SJSA1 (cell line): ENCODE measurements at places on chromosomes 1 and 21.

DNA sequence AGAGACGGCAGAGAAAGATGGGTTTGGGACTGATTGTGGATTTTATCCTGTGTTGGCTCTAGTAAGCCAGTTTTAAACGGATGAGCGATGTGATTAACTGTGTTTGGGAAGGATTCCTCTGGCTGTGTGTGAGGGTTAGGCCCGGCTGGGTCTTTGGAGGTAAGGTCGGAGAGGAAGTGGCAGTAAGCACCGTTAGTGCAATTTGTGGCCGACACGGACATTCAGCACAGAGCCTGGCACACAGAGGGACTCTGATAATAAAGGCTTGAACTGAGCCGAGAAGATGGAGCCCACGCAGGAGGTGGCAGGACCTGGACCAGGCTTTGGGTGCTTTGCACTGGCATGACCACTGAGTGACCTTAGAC is 1.3 kb downstream of the MTFR1L start:
- peaks cover 33% of the 10 kb centered on the region for H3K36me3 ChIP-seq
- H3K4me1 ChIP-seq: peaks cover 24% of the 10 kb centered on the region
- H3K27me3 ChIP-seq: no peaks in the 10 kb centered on the region
- H3K4me3 ChIP-seq: peak overlapping the region; percentile 84

- H3K36me3 ChIP-seq: no peaks in the 10 kb centered on the region
- no peak overlapping the region for H3K27ac ChIP-seq
- DNase-seq: no peak
- H3K4me3 ChIP-seq: no peak overlapping the region
These were observed 113.4 kb downstream of the MAB21L3 start for GRCh38 chr1:116224561-116224960.

DNA sequence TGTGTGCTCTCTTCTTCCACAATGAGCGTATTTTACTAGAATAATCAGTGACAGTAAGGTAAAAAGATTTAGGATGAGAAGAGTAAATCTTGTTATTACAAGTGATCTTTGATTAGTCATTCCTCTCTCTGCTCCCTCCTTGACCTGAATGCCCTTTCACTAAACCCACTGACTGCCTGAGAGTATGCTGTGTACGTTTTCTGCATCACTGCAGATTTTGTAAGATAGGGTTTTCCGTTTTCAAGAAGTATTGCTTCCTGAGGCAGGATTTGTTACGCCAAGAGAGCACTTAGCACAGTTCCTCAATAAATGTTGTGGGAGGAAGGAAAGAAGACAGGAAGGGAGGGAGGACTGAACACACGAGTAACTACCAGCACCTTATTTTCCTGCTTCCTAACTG is 7.7 kb upstream of the LAMB3 start:
- no peaks in the 10 kb centered on the region for H3K27me3 ChIP-seq
- no peak overlapping the region for H3K27ac ChIP-seq
- no peaks in the 10 kb centered on the region for H3K36me3 ChIP-seq
- H3K4me1 ChIP-seq: peaks cover 29% of the 10 kb centered on the region
- no peak for DNase-seq
- H3K4me3 ChIP-seq: no peak overlapping the region

DNA sequence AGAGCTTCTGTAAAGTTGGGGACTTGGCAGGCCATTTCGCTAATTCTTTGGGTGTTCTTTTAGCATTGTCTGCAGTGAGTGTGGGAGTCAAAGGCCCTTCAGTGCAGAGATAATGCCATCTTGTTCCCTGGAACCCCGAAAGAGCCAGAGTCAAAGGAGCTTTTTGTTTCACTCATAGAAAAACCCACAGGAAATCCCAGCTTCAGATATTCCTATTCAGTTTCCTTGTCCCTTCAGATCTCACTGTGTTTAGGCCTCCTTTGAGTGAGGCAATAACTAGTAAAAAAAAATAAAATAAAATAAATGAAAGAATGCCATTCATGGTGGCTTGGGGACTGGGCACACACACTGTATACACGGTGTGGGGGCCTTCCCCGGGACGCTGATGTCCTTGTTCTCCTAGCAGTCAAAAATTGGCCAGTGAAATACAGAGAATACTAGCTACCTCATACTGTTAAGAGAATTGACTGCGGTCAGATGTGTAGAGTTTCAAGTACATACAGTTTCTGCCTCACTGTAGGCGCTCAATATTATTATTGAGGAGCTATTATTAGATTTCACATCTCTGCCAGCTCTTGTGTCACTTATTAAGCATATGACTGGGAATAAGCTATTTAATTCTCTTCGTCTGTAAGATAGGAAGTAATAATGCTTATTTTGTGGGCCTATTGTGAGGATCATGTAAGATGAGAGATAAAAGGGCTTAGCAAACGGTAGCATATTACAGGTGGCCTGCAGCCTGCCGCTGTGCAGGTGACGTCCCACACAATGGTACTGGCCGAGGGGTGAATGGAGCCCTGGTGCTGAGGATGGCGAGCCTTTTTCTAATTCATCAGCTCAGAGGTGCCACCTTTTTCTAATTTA is 16.7 kb downstream of the DISC1 start:
- H3K4me1 ChIP-seq: no peaks in the 10 kb centered on the region
- H3K27ac ChIP-seq: no peak overlapping the region
- H3K36me3 ChIP-seq: no peaks in the 10 kb centered on the region
- no peaks in the 10 kb centered on the region for H3K27me3 ChIP-seq
- DNase-seq: no peak

- H3K4me1 ChIP-seq: no peaks in the 10 kb centered on the region
- H3K27me3 ChIP-seq: no peaks in the 10 kb centered on the region
- H3K36me3 ChIP-seq: peaks cover 89% of the 10 kb centered on the region
- no peak for DNase-seq
- H3K27ac ChIP-seq: no peak overlapping the region
- H3K4me3 ChIP-seq: no peak overlapping the region
These were observed 15.9 kb upstream of the OLFML3 start for GRCh38 chr1:113963281-113963906.

DNA sequence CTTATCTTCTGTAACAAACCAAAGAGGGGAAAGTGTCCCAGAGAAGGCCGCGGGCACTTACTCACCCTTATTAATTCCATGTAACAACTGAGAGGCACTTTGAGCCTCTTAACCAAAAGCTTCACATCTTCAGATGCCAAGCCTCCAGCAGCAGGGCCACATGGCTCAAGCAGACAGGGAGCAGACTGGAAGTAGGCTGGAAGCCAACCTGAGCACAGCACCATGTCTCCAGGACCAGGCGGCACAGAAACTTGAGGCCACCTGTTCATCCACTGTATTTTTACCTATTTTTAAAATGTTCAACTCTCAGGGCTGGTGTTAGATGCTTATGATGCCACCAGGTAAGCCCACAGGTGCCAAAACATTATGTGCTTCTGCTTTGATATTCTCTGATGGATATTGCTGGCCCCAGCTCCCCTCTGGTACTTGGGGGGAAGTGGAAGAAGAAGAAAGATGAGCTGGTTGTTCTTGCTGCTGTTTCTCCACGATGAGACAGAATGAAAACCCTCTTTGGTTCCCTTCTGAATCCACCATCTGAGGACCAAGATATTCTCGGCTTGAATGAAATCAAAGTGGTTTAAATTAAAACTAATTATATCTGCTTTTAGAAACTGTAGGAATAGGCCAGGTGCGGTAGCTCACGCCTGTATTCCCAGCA is 30.6 kb upstream of the SDE2 start:
- no peak overlapping the region for H3K27ac ChIP-seq
- H3K4me1 ChIP-seq: no peaks in the 10 kb centered on the region
- no peaks in the 10 kb centered on the region for H3K27me3 ChIP-seq
- DNase-seq: no peak

DNA sequence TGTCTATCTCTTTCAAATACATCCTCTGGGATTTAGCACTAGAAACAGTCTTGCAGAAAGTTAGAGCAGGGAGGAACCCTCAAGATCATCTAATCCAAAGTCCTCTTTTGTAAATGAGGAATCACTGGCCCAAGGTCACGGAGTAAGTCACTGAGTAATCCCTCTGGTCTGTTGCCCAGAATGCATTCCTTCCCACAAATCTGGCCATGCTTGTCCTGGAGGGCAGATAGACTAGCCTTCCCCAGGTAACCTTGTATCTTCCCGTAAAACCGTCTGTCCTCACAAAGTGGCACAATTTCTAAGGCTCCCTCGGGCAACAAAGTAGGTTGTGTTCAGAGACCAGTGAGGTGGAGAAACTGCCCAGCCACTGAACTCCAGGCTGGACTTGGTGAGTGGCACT is 46.2 kb downstream of the DDR2 start:
- H3K27me3 ChIP-seq: no peaks in the 10 kb centered on the region
- peaks cover 17% of the 10 kb centered on the region for H3K36me3 ChIP-seq
- peaks cover 56% of the 10 kb centered on the region for H3K4me1 ChIP-seq
- DNase-seq: no peak
- H3K4me3 ChIP-seq: no peak overlapping the region
- H3K27ac ChIP-seq: no peak overlapping the region

DNA sequence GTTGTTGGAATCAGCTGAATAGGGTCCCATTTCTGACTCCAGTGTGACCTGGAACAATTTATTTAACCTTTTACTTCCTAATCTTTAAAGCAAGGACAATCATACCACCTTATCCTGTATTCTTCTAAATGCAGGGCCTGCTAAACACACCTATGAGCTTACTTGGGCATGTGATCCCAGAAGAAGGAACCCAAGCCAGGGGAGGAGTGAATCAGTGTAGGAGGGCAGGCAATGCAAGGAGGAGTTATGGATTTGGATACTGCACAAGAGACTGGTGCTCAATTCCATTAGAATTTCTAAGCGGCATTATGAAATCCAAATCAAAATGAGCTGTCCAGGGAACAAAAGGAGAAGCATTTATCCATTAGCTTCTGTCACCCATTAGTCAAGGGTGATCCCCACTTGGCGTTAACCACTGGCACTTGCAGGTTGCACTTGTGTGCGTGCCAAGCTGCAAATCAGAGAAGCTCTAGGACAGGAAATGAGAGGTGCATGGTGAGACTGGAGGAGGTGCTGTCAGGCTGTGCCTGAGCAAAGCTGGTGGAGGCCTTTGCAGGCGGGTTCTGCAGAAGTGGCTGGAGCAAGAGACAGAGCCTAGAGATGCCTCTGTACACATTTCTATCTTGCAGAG is 297.2 kb upstream of the PLXNA2 start:
- no peak overlapping the region for H3K4me3 ChIP-seq
- H3K36me3 ChIP-seq: no peaks in the 10 kb centered on the region
- peaks cover 1% of the 10 kb centered on the region for H3K4me1 ChIP-seq
- no peaks in the 10 kb centered on the region for H3K27me3 ChIP-seq

DNA sequence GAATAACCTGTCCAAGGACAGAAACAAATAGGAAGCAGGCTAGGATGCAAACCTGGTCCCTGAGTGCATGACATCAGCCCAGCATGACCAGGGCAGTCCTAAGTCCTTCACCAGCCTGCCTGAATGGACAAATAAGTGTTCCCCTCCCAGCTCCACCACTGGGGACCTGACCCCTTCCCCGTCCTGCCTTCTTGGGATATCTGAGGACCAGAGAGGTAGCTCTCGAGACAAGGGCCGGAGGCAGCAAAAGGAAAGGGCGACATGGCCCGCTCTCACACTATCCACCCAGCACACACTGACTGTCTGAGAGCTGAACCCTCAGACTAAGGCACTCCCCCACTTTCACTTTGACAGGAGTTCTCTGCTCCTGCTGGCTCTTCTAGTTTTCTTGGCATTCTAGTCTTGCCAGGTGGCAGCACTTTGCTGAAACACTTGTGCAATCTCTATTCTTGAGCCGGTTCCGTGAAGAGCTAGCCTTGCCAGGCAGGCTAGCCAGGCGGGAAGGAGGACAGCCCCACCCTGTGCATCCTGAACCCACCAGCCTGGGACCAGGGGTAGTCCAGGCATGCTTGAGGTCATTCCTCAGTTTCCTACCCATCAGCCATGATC is 251.1 kb upstream of the RAB4A start:
- no peak overlapping the region for H3K27ac ChIP-seq
- H3K4me3 ChIP-seq: no peak overlapping the region
- peaks cover 6% of the 10 kb centered on the region for H3K4me1 ChIP-seq
- no peak for DNase-seq

- no peaks in the 10 kb centered on the region for H3K27me3 ChIP-seq
- H3K36me3 ChIP-seq: no peaks in the 10 kb centered on the region
- H3K4me1 ChIP-seq: peaks cover 25% of the 10 kb centered on the region
- peak overlapping the region; percentile 13; the same call in 1 of the 2 replicates for H3K27ac ChIP-seq
- H3K4me3 ChIP-seq: no peak overlapping the region
- DNase-seq: no peak
These were observed 21.8 kb upstream of the ERRFI1 start for GRCh38 chr1:8047686-8048445.

DNA sequence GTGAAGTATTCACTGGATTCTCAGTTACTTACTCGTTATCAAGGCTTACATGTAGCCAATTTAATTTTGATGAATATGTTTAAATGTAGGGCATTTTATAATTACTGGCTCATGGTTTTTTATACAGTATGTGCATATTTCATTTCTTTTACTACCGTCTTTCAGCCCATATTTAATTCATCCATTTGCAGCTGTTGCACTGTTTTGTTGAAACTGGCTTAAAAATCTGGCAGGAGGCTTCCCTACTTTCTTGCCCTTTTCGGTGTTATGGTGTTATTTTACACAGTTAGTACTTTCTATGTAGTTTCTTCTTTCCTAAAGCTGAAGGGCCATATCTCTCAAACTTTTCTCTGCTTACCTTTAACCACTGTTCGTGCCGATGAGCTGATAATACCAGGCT is 54.2 kb downstream of the ITSN1 start:
- no peaks in the 10 kb centered on the region; the same call in 1 of the 2 replicates for H3K4me1 ChIP-seq
- no peak overlapping the region for H3K27ac ChIP-seq

DNA sequence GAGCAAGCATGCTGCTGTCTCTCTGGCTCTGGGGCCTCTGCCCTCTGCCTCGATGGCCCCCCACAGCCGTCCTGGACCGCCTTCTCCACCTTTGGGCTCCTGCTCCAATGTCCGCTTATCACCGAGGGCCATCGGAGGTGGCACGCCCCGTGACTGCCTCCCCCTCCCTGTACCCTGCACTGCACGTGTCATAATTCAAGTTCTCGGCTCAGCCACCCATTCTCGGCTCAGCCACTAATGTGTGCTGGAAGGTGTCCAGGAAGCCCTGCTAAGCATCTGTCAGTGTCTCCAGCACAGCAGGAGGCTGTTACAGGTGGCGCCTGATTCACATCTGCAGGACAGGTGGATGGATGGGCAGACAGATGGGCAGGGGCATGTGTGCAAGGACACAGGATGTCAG is 45.5 kb downstream of the TP73 start:
- DNase-seq: no peak
- H3K27me3 ChIP-seq: peaks cover 5% of the 10 kb centered on the region; the same call in 1 of the 2 replicates
- no peaks in the 10 kb centered on the region for H3K36me3 ChIP-seq
- H3K4me3 ChIP-seq: no peak overlapping the region
- H3K27ac ChIP-seq: no peak overlapping the region
- H3K4me1 ChIP-seq: no peaks in the 10 kb centered on the region

GRCh38 chr1:59066236-59066635 is 230.7 kb upstream of the FGGY start:
- no peak overlapping the region for H3K27ac ChIP-seq
- no peaks in the 10 kb centered on the region for H3K27me3 ChIP-seq
- H3K4me3 ChIP-seq: no peak overlapping the region
- peaks cover 16% of the 10 kb centered on the region for H3K4me1 ChIP-seq
- no peak for DNase-seq

GRCh38 chr1:57832612-57833011 is 408.8 kb upstream of the DAB1 start:
- no peaks in the 10 kb centered on the region for H3K27me3 ChIP-seq
- DNase-seq: no peak
- no peak overlapping the region for H3K4me3 ChIP-seq
